ENCODE measurements at places on chromosomes 7 and 10.

- H3K4me1 ChIP-seq, result no peaks in the 10 kb centered on the region
- no peak within 1 kb of the TSS for H3K4me3 ChIP-seq
- no peak within 1 kb of the TSS for H3K27ac ChIP-seq
- no peak for DNase-seq
Measured at GRCh38 chr7:106865130-106866041, at the start of gene PIK3CG. TSS of gene PIK3CG (plus strand) at chr7:106865282. CDS start at chr7:106867562, 2,280 bp downstream.

DNA sequence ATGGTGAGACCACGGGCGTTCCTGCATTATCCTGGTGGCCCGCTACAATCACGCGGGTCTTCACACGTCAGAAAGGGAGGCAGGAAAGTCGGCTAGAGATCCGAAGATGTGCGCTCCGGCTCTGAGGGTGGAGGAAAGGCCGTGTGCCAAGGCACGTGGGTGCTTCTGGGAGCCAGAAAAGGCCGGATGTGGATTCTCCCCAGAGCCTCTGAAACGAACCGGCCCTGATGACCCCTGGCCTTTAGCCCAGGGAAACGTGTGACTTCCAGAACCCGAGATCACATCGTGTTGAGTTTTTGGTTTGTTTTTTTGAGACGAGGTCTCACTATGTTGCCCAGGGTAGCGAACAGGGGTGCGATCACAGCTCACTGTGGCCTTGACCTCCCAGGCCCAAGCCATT is 244.2 kb downstream of the ELFN1 start:
- peaks cover 8% of the 10 kb centered on the region for H3K4me1 ChIP-seq
- H3K27ac ChIP-seq, result no peak overlapping the region
- no peak for DNase-seq
- H3K27me3 ChIP-seq, result no peaks in the 10 kb centered on the region

DNA sequence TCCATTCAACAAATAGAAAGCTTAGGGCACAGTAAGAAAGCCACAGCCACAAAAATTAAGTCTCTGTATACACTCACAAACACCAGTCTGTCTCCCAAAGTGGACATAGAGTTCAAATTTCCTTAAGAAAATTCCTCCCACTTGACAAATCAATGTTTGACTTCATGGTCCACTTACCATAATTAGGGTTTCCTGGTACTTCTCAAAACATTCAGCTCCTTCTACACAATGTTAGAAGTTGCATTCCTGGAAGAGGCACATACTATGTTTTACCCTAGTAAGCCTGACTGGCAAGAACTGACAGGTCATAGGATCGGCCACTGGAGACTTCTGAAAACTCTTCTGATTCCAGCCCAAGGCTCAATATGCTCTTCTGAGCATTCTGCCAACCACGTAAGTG is 70.5 kb downstream of the CPXM2 start:
- no peaks in the 10 kb centered on the region for H3K36me3 ChIP-seq
- H3K4me3 ChIP-seq, result no peak overlapping the region
- no peaks in the 10 kb centered on the region for H3K27me3 ChIP-seq

DNA sequence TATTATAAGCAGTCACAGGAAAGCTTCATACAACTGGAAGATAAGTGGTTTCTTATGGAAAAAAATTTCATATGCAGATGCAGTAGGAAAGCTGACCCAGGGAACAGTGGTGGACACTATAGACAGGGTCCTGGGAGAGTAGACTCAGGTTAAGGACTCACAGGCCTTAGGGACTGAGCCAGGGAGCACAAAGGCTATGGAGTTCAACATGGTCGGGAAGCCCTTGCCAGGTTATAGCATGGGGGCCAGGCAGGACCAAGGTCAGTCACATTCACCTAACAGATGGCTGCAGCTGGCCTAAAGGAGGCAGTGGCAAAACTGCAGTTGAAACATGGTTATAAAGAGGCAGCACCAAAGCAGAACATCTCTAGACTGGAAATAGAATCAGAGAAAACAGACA is 54.9 kb upstream of the UNC5B start:
- no peak overlapping the region for H3K4me3 ChIP-seq
- H3K27me3 ChIP-seq, result no peaks in the 10 kb centered on the region
- DNase-seq, result no peak

DNA sequence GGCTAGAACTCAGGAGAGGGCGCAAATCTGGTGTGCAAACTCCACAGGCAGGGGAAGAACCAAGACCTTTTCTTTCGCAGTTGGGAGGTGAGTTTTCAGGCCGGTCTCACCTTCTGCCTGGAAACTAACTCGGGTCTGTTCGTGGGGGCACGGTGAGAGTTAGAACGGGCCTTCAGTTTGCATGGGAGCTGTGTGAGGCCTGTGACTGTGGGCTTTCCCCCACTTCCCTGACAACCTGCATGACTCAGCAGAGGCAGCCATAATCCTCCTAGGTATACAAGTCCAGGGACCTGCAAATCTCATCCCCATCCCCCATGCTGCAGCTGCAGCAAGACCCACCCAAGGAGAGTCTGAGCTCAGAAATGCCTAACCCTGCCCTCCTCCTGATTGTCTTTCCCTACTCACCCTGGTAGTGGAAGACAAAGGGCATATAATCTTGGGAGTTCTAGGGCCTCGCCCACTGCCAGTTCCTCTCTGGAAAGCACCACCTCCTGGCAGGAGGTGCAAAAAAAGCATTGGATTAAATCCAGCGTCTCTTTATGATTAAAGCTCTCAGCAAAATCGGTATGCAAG is 194.9 kb upstream of the ETV1 start:
- no peaks in the 10 kb centered on the region for H3K4me1 ChIP-seq
- no peak for DNase-seq
- H3K4me3 ChIP-seq, result no peak overlapping the region
- H3K27me3 ChIP-seq, result no peaks in the 10 kb centered on the region
- H3K36me3 ChIP-seq, result no peaks in the 10 kb centered on the region

GRCh38 chr10:102801978-102802377 is 35.2 kb downstream of the CYP17A1 start:
- DNase-seq, result no peak
- no peaks in the 10 kb centered on the region for H3K27me3 ChIP-seq
- H3K27ac ChIP-seq, result peak overlapping the region; percentile 88
- H3K4me3 ChIP-seq, result no peak overlapping the region

DNA sequence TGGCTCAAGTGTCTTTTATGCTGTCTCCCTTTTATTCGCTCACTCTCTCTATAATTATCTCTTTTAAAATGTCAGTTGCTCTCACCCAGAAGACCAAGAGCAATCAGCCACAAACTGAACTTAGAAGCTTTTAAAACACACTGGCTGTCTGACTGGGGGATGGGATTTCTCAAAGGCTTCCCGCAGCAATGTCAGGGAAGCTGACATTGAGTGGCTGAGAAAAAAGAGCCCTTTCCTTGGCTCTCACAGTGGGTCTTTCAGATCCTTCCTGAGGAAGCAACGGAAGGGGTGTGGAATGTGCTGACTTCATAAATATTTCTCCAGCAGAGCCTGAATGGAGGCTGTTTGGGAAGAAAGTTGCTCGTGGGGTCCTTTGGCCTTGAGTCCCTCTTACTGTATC is 445.7 kb upstream of the C7orf33 start:
- no peak for DNase-seq
- no peaks in the 10 kb centered on the region for H3K27me3 ChIP-seq
- H3K36me3 ChIP-seq, result no peaks in the 10 kb centered on the region
- no peak overlapping the region for H3K4me3 ChIP-seq
- H3K4me1 ChIP-seq, result no peaks in the 10 kb centered on the region
- no peak overlapping the region for H3K27ac ChIP-seq

DNA sequence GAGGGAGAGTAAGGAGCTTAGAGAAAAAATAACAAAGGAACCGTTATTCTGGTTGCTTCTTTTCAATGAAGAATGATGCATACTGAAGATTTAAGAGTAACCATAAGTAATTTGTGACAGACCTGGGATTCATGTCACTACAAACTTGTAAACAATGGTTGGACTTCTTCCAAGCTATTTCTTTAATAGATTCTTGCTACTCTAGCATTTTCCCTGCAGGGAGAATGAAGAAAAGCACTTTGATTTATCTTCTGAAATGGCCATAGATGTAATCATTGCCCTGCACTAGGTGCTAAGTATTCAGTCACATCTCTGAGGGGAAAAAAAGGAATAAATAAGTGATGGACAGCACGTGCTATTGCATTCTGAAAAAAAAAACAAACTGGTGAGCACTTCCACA is 606.6 kb upstream of the LRRN3 start:
- DNase-seq, result no peak
- no peak overlapping the region for H3K4me3 ChIP-seq
- no peaks in the 10 kb centered on the region for H3K36me3 ChIP-seq
- H3K27me3 ChIP-seq, result no peaks in the 10 kb centered on the region

- H3K36me3 ChIP-seq, result peaks cover 16% of the 10 kb centered on the region
- no peak for DNase-seq
- H3K4me3 ChIP-seq, result no peak overlapping the region
- H3K27ac ChIP-seq, result no peak overlapping the region
- no peaks in the 10 kb centered on the region for H3K27me3 ChIP-seq
Measured at GRCh38 chr7:138587485-138587884, 113.7 kb downstream of the SVOPL start.

DNA sequence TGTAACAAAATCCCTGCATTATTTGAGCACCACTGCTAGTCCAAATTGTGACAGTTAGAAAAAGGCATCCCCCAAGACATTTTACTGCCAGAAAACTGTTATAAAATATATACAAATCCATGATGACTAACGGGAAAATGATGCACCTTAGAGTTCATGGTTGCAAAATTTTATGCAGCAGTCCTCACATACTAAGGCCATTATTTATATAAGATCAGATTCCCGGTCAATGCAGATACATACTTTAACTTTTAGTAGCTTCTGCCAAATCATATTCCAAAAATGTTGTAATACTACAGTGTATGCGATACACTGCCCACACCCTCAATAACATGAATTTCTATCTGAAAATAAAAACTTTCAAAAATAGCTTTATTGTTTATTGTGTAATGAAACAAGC is 239.9 kb upstream of the ZNF32 start:
- DNase-seq, result no peak
- H3K27me3 ChIP-seq, result no peaks in the 10 kb centered on the region
- no peak overlapping the region for H3K4me3 ChIP-seq
- no peak overlapping the region for H3K27ac ChIP-seq
- no peaks in the 10 kb centered on the region for H3K36me3 ChIP-seq
- no peaks in the 10 kb centered on the region for H3K4me1 ChIP-seq

DNA sequence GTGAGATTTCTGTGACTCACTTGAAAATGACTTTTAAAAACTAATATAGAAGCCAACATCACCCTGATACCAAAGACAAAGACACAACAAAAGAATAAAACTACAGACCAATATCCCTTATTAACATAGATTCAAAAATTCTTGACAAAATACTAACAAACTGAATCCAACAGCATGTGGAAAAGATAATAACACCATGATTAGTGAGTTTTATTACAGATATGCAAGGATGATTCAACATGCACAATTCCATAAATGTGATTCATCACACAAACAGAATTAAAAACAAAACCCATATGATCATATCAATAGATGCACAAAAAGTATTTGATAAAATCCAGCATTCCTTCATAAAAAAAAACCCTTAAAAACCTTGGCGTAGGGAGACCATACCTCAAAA is 6.5 kb downstream of the MGAM start:
- H3K4me3 ChIP-seq, result no peak overlapping the region
- no peak for DNase-seq
- no peaks in the 10 kb centered on the region for H3K4me1 ChIP-seq
- no peak overlapping the region for H3K27ac ChIP-seq

DNA sequence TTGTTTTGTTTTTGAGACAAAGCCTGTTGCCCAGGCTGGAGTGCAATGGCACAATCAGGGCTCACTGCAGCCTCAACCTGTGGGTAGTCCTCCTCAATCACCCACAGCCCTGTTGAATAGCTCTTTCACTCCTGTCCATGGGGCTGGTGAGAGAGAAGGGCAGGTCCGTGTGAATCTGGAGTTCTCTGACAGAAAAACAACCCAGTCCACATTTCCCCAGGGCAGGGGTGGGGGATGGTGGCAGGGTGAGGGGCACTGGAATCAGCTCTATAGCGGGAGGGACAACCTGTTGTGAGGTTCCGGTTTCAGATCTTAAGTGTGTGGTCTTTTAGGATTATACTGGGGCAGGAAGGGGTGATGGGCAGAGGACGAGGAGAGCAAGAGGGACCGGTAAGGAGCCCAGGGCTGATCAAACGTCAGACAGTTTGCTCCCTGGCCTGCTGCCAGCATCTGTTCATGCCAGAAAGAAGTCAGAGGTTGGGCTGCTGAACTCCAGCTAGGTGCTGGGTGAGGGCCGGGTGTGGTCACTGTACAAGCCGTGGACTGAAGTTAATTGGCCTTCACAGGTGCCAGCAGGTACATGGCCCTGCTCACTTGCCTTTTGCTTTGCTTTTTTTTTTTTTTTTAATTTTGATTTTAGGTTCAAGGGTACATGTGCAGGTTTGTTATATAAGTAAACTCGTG is 33.2 kb upstream of the MKRN1 start:
- H3K27ac ChIP-seq, result no peak overlapping the region
- DNase-seq, result no peak
- no peaks in the 10 kb centered on the region for H3K36me3 ChIP-seq
- H3K4me3 ChIP-seq, result no peak overlapping the region
- no peaks in the 10 kb centered on the region for H3K4me1 ChIP-seq
- H3K27me3 ChIP-seq, result no peaks in the 10 kb centered on the region

GRCh38 chr7:82906502-82906901 is 256.2 kb downstream of the PCLO start:
- H3K4me3 ChIP-seq, result no peak overlapping the region
- H3K27ac ChIP-seq, result no peak overlapping the region
- H3K4me1 ChIP-seq, result no peaks in the 10 kb centered on the region
- DNase-seq, result no peak
- H3K36me3 ChIP-seq, result no peaks in the 10 kb centered on the region

- no peaks in the 10 kb centered on the region for H3K36me3 ChIP-seq
- DNase-seq, result no peak
- peaks cover 32% of the 10 kb centered on the region for H3K4me1 ChIP-seq
- H3K27ac ChIP-seq, result peak overlapping the region; percentile 93
- no peak overlapping the region for H3K4me3 ChIP-seq
Measured at GRCh38 chr10:77553966-77554365, 83.6 kb downstream of the KCNMA1 start.

GRCh38 chr7:28856656-28857055 is 101.5 kb downstream of the TRIL start:
- H3K36me3 ChIP-seq, result no peaks in the 10 kb centered on the region
- no peak for DNase-seq
- peaks cover 11% of the 10 kb centered on the region for H3K4me1 ChIP-seq
- no peak overlapping the region for H3K4me3 ChIP-seq
- H3K27ac ChIP-seq, result no peak overlapping the region

DNA sequence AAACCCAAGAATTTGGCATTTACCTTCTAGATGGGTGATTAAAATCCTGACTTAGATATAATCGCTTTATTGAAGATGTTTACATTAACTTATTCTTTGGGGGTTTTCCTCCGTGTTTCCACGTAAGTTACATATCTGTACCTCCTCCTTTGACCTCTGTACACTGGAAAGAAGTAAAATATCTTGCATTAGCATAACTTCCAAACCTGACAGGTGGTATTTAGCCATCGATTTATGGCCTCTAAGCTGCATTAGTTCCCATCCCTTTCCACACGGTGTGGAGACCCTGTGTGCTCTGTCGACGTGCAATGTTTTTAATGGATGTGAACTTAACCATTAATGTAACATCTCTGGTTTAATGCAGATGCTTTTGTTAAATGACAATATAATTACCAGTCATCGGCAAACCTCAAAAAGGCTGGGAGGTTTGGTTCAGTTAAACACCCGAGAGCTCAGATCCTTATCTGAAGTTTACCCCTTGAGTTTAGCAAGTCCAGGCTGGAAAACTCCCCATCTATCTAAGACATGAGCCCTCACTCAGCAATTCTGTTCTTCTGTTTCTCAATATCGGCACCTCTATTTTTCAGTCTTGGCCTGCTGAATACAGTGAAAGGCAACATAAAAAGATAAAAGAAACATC is 295.2 kb downstream of the GATA3 start:
- no peaks in the 10 kb centered on the region for H3K27me3 ChIP-seq
- no peaks in the 10 kb centered on the region for H3K36me3 ChIP-seq
- no peak overlapping the region for H3K4me3 ChIP-seq
- DNase-seq, result no peak
- H3K27ac ChIP-seq, result no peak overlapping the region
